ENCODE measurements at places on chromosomes 16 and 17.

DNA sequence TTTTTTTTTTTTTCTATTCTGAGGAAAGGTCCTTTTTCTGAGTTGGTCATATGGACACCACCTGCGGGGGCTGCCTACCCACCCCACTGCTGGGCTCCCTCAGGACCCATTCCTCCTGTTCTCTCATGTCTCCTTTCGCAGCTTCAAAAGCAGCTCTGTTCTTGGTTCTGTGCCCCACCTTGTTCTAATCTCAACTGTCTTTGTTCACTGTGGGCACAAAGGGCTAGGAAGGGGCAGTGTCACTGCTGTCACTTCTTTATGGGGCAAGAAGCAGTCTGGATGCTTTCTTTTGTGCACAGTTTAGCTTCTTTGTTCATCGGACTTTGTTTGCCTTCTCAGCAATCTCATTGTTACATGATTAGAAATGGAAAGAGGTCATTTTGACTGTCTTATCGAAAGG, 7.1 kb downstream of the GOSR2 start:
- no peak for DNase-seq

- no peak for DNase-seq
Observed at GRCh38 chr17:30275911-30276310, 15.8 kb downstream of the BLMH start.

DNA sequence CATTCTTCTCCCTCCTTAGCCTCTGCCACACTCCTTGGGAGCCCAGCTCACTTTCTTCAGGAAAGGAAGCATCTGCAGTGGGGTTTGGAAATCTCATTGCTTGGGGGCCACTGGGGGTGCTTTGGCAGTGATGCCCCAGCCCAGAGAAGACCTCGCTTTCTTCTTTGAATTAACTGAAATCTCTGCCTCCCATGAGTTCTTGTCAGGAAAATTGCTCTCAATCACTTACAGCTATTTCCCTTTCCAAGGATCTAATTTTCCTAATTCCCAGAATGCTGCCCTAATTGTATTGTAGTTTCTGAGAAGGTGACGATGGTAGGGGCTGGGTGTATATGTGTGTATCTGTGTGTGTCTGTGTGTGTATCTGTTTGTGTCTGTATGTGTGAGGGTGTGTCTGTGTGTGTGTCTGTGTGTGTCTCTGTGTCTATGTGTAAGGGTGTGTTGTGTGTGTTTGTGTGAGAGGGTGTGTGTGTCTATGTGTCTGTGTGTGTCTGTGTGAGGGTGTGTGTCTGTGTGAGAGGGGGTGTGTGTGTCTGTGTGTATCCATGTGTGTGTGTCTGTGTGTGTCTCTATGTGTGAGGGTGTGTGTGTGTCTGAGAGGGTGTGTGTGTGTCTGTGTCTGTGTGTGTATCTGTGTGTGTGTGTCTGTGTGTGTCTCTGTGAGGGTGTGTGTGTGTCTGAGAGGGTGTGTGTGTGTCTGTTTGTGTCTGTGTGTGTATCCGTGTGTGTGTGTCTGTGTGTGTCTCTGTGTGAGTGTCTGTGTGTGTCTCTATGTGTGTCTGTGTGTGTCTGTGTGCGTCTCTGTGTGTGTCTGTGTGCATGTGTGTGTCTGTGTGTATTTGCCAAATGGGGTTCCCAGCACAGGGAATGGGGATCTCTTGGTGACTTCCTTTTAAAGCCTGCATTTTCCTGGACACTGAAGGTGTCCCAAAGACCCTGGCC, 83.5 kb upstream of the DNAJA2 start:
- DNase-seq, result no peak

- DNase-seq, result no peak
Observed at GRCh38 chr16:83198977-83199376, 572.2 kb downstream of the CDH13 start.

DNA sequence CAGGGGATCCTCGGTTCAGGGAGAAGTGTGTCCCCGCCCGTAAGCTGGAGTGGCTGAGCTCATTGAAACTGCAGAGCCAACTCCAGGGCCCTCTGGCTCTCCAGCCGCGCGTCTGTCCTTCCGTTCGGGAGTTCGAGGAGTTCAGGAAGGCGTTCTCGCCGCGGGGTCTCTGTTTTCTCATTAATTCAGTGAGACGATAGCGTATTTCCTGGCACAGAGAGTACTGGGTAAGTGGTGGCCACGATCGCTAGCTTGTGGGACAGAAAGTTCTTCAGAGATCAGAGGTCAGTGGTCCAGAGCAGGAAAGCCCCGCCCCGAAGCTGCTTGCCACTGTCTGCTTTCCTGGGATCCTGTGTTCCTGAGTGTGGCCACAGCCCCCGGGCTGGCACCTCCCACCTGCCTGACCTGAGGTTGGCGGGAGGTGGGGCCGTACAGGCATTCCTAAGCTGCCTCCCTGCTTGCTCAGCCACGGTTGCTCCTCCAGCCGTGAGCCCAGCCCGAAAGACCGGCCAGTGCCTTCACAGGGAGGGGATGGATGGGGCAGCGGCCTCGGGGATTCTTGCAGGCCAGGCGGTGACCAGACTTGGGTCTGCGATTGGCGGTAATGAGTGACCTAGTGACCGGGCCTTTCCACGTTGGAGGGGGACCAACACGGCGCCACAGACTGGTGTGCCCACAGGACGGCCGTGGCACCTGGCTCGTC, 8.9 kb downstream of the BAIAP2 start:
- no peak for DNase-seq

DNA sequence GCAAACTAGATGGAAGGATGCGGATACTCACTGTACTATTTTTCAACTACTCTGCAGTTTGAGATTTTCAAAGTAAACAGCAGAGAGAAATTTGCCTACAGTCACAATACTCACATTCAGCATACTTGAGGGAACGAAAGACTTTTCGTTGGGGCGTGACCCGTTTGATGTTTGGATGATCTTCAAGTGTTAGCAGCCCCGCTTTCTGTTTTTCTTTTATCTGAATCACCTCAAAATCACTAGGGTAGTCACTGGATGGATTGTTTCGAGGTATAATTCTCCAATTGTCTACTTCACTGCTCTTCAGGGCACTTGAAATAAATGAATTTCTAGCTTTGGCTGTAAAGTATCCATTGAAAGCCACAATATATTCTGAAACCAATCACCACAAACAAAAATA, 17.8 kb downstream of the MBTPS1 start:
- no peak for DNase-seq

DNA sequence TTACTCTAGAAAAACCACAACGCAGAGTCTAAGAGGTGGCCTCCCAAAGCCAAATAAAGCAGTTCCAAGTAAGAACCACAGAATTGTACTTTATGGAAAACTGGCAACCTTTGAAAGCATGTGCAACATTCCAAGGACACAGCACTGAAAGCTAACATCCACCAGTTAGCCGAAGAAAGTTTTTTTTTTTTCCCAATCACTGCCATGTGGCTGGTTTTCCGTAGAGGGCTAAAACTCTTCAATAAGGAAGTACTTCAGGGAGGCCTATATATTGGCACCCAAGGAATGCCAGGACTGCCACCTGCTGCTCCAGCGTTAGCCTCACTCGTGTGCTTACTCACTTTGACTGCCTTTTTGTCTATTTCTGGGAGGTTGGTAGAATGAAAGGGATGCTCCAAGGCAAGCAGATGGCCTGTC, 25.2 kb downstream of the CEP95 start:
- no peak for DNase-seq

- DNase-seq, result no peak
Observed at GRCh38 chr16:77500934-77501664, 66.3 kb upstream of the ADAMTS18 start.

DNA sequence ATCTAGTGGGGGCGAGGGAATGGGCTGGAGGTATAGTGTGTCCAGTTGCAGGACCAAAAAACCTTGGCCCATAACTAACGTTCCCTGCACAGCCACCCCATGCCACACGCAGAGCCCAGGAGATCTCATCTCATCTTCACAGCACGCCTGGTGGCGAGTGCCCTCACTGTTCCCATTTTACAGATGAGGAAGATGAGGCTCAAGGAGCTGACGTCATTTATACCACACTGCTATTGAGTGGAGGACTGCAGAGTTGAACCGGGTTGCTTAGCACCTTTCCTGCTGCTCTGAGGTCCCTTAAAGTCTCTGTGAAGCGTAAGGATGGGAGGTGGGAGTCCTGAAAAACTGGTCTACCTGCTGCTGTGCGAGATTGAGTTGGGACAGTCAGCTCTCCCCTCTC, 172.5 kb downstream of the XYLT1 start:
- DNase-seq, result no peak

GRCh38 chr17:7888184-7888920, at the start of gene CHD3:
Gene CHD3, plus strand, starts transcription at chr17:7888789. Its CDS starts 212 bp downstream, at chr17:7889001.
- peak; percentile 47 for DNase-seq

- no peak for DNase-seq
Observed at GRCh38 chr17:3532106-3532858, 25.3 kb downstream of the TRPV3 start.

GRCh38 chr16:88585269-88585668, 15.1 kb downstream of the ZC3H18 start:
- DNase-seq, result no peak

DNA sequence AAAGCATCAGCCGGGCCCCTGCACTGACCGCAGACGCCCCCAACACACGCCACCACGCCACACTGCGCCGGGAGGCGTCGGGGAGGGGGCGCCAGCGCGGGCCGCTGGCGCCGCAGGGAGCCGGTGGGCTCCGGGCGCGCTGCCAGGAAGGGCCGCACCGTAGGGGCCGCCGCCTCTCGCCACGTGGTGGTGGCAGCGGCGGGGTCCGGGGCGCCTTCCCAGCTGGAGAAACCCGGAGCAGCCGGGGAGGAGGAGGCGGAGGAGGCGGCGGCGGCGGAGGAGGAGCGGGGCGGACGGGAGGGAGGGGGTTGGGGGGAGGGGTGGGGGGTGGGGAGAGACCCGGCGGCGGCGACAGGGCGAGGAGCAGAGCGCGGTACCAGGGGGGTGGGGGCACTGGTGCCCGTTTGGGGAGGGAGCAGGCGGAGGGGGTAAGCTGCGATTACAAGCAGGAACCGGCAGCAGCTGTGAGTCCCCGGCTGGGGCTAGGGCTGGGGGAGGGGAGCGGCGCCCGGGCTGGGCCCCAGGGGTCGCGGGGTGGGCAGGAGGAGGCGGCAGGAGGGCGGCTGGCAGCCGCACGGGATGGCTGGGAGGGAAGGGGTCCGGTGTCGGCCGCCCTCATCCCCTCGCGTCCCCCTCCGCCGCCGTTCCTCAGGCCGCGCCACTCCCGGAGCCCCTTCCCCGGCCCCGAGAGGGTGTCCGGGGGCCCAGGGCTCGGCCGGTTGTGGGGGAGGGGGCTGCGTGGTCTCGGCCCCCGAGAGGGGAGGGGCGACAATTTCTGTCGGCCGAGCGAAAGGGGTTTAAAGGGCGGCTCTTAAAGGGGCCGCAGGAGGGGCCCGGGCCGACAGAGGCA, at the start of gene TBKBP1:
Gene TBKBP1, plus strand, starts transcription at position 431 of the 850 bp plus-strand sequence. CDS start 1,952 bp downstream, outside the sequence.
- peak; percentile 62 for DNase-seq

GRCh38 chr16:359871-360697, 7.6 kb upstream of the AXIN1 start:
- no peak for DNase-seq

- DNase-seq, result no peak
Observed at GRCh38 chr16:27269300-27270150, 953 bp upstream of the NSMCE1 start.

DNA sequence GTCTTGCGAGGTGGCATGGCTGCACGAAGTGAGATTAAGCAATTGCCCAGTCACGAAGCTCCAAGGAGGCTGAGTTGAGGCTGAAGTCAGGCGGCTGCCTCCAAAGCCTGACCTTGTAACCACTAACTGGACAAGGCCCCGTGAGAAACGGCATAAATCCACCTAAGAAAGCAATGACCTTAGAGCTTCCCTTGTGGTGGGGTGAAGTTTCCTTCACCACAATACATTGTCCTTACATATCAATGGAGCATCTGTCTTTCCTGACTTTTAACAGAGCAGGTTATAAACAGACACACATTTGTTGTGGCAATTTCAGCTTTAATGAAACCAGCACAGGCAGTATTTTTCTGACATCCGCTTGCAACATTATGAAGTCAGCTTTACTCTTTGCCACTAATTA, 2.5 kb upstream of the MED9 start:
- no peak for DNase-seq

- DNase-seq, result no peak
Observed at GRCh38 chr17:82188001-82188961, 24.4 kb downstream of the CCDC57 start.

- DNase-seq, result peak; percentile 19
Observed at GRCh38 chr17:41492351-41492750, 2.6 kb upstream of the KRT36 start.
